ENCODE measurements at places on chromosomes 13 and 19.

DNA sequence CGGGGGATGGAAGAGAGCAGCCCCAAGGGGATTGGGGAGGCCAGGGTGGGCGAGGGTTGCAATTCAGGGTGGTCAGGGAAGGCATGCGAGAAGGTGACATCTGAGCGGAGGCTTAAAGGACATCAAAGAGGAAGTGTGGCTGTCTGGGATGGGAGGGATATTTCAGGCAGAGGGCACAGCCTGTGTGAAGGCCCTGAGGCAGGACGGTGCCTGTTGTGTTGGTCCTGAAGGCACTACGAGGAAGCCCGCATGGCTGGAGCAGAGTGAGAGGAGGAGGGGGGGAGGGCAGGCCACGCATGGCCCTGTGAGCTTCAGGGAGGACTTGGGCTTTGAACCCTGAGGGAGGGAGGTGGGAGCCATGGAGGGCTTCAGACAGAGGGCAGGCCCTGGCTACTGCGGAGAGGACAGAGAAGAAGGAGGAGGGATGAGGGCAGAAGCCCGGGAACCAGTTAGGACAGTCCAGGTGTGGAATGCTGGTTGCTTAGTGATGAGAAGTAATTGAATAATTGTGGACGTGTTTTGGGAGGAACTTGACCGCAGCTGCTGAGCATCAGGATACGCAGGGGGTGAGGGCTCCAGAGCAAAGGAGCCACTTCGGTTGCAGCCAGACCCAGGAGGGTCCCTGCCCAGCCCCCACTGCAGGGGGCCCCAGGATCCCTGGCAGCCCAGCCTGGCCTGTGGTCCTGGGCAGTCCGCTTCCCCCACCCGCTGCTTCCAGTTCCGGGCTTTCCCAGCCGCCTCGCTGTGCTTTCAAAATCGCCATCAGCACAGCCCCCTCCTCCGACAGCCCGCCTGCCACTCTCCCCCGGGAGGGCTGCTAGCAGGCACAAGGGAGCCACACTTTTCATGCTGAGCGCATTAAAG is 6.2 kb downstream of the TLE6 start:
- no peak for DNase-seq

GRCh38 chr13:32897296-32897695 is 118.9 kb upstream of the KL start:
- no peak for DNase-seq

DNA sequence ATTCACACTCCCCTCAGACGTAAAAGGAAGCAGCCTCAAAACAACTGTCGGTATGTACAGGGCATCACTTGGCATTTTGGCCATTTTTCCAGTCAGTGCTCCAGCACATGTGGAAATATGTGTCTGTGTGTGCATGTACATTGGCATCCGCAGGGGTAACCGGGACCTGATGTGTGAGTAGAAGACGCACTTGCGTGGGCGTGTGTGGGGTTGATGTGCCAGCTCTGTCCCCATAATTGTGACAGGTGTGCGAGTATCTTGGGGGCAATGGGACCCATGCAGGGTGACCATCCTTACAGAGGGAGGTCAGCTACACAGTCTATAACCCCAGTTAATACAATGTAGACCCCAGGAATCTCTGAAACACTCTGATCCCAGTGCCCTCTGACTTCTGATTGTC is 7.3 kb upstream of the ZNF331 start:
- no peak for DNase-seq

- DNase-seq, result no peak
Measured at GRCh38 chr19:55611300-55611982, 6.0 kb downstream of the ZNF865 start.

DNA sequence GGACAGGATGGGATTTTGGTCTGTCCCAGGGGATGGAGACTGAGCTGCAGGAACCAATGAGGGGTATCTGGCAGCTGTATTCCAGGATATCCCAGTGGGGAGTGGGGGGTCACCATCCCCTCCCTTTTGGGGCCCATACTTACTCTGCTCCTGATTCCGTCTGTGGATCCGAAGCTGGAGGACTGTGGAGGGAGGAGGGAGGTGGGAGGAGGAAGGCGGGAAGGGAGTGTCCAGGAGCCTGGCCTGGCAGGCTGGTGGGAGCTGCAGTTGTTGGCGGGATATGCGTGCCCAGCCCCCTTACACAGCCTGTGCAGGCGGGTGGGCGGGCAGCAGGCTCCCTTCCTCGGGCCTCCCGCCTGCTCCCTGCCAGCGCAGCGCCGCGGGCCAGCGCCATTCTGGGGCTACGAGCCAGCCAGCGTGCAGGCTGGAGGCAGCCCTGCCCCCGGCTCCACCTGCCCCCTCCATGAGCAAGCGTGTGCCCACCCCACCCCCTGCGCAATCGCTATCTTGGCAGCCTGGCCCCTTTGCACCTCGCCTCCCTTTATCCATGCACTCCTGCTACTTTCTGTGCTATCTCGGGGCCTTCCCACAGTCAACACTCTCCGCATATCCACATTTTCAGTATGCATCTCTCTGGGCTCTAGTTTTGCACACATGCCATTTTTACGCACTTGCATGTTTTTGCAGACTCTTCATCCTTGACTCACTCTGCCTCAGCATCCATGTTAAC is 2.8 kb downstream of the MAMSTR start:
- DNase-seq, result no peak

DNA sequence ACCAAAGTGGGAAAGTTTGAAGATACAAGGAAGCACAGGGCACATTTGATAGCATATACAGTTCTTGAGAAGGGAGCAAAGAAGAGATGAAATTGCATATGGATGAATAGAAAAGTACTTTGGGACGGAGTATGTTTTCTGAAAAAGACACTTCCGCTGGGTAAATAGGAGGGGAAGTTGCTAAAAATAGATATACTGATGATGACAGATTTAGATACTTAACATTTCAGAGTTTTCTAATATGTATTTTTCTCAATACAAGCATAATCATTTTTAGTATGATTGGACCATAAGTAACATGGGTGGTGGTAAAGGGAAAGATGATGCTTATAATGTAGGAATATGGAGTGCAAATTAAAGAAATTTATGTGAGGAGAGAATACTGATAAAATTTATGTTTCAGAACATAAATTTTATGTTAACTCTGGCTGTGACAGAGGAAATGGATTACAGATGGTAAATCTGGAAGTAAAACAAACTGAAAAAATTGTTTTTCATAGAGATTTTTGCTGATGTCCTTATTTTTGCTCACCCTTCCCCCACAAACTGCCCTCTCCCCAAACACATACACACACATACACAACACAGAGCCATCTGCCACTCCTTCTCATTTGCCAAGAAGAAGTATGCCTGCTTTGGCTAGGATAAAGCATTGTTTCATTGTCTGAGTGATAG is 583.9 kb upstream of the MIR17HG start:
- DNase-seq, result no peak

- no peak for DNase-seq
Measured at GRCh38 chr13:22235285-22235949, 564.5 kb downstream of the FGF9 start.

DNA sequence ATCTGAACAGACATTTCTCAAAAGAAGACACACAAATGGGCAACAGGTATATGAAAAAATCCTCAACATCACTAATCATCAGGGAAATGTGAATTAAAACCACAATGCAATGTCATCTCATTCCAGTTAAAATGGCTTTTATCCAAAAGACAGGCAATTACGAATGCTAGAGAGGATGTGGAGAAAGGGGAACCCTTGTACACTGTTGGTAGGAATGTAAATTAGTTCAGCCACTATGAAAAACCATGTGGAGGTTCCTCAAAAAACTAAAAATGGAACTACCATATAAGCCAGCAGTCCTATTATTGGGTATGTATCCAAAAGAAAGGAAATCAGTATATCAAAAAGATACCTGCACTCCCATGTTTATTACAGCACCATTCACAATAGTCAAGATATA is 24.7 kb upstream of the ZC3H13 start:
- DNase-seq, result no peak

GRCh38 chr13:28273919-28274318 is 135.6 kb downstream of the PAN3 start:
- no peak for DNase-seq

DNA sequence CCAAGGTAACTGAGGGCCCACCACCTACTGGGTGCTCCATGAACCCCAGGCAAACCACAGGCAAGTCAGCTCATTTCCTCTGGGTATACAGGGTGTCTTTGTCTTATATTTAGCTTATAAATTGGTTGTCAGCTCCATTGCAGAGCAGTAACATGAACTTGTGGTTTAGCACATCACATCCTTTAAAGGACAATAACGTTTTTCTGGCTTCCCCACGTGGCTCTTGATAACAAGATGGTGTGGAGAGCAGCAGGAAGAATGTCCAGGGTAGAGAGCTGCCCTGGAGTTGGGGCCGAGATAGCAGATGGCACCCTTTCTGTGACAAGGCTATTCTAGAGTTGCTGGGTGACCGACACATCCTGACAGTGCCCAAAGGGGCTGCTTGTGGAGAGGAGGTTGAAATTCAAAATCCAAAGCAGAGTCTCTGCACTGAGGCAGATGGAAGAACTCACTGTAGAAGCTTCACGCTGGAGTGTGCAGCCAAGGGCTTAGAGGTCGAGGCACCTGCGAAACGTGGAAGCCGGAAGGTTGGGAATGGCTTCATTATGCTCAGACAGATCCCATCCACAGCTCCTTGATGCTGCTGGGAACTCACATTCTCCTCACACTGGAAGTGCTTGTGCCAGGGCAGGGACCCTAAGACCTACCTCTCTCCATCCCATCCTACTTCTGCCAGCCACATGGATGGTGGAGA is 133.0 kb upstream of the FRY start:
- DNase-seq, result no peak

DNA sequence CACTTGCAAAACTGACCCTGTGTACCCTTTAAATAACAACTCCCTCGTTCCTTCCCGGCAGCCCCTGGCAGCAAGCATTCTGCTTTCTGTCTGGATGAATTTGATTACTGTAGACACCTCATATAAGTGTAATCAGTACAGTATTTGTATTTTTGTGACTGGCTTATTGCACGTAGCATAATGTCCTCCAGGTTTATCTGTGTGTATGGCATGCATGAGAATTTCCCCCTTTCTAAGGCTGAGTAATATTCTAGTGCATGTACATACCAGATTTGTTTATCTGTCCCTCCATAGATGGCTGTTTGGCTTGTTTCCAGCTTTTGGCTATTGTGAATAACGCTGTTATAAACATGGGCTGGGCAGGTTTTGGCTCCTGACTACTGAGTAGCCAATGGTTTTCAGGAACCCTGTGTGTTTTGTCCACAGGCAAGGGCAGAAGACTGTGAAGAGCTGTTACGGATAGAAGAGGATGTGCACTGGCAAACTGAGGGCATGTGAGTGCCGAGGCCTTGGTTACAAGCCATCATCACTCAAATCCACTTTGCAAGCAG is 98.0 kb downstream of the ESD start:
- DNase-seq, result no peak

GRCh38 chr19:21758296-21758695 is 9.1 kb downstream of the ZNF100 start:
- no peak for DNase-seq

DNA sequence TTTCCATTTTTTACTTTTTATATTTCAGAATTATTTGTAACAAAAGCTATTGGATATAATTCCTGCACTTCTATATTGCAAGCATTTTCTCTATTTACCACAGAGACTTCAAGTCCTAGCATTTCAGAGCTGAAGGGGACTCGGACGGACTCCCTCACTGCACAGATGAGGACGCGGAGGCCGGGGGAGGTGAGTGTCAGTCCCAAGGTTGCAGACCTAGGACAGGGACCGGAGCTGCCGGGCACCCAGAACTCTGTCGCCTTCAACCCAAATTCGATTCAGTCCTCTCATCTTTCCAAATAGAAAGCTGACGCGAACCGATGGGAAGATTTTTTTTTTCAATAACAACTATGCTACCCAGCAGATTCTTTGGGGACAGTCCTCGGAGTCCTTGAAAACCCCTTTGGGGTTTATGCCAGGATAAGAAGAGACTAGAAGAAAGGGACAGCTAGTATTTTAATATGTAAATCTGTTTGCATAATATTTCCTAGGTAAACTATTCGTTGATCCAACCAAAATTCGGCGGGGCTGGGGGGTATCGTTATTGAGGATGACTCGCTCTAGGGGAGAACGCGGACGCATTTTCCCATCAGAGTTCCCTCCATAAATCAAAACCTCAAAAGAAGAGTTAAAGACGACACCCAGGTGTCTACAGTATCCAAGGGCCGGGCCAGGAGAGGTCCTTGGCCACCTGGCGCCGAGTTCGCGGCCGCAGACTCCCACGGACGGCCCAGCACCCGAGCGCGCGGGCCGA is 803 bp downstream of the FLT3 start:
- DNase-seq, result no peak

GRCh38 chr19:2341244-2341751 is 12.8 kb downstream of the SPPL2B start:
- DNase-seq, result no peak

GRCh38 chr13:35824825-35825224 is 306.4 kb downstream of the DCLK1 start:
- no peak for DNase-seq

DNA sequence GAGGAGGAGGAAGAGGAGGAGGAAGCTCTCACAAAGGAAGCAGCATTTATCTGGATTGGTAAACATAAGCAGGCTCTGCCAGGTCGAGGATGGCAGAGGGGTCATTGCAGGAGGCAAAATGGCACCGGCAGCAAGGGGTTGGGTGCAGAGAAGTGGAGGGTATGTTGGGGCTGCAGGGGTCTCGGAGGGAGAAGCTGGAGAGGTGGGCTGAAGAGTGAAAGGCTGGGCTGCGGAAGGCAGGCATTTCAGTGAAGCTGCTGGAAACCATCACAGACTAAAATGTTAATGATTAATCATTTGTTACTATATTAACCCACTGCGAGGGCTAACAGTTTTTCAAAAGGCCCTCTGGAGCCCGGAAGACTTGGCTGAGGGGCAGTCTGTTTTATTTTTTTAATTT is 24.6 kb downstream of the TPT1 start:
- DNase-seq, result no peak

- no peak for DNase-seq
Measured at GRCh38 chr19:39232708-39233107, 12.1 kb downstream of the IFNL3 start.

DNA sequence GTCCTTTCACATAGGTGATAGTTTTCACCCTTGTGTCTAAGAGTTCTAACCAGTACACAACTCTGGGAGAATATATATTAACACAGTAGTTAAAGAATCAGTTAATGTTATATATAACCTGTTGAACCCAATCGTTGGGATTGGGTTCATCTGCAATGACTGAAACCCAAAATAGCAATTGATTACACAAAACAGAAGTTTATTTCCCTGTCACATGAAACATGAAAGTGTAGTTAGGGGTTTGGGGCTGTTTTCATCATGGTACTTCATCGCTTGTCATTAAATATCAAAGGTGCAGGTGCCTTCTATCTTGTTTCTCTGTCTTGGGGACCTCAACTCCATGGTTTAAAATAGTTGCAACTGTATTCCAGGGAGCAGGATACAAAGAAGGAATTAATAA is 106.6 kb downstream of the TBC1D4 start:
- no peak for DNase-seq

DNA sequence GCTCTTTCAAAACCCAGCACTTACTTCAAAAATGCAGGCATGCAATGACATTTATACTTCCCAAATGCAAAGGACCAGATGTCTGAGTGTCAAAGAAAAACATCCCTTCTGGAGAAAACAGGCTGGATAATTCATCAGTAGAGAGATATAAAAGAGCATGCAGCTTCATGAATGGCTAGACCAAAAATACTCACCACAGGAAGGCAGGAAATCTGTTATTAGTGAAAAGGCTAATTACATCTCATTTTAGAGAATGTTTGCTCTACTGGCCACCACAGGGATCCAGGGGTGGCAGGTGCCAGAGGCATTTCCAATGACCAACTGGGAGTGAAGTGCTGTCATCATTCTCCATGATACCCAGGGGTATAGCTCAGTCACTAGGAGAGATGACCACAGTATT is 106.5 kb downstream of the LHFPL6 start:
- DNase-seq, result no peak
